Subcutaneous preadipocyte (primary cell): ENCODE measurements at places on chromosomes 1 and 21. TPM values are rescaled to one million over a fixed set of nuclear protein-coding genes. Genes with fewer than 3 reads are reported as not detected.

The MROH9 gene
- total RNA-seq: 0.37 TPM in 1 of 2 replicates, not detected in the other

The SERTAD4 gene
- under 0.01 and 0.20 TPM in 2 replicates for total RNA-seq

The LENEP gene
- not detected in 2 replicates for total RNA-seq

The TAS1R1 gene
- under 0.01 TPM in 1 of 2 replicates, not detected in the other for total RNA-seq

The PTCH2 gene
- total RNA-seq: 0.20 and 0.37 TPM in 2 replicates
